GF-D8 (cell line): ENCODE measurements at places on chromosomes 13 and 19.

- no peak for DNase-seq
Measured at GRCh38 chr19:48598996-48599700, 7.4 kb upstream of the SPACA4 start.

DNA sequence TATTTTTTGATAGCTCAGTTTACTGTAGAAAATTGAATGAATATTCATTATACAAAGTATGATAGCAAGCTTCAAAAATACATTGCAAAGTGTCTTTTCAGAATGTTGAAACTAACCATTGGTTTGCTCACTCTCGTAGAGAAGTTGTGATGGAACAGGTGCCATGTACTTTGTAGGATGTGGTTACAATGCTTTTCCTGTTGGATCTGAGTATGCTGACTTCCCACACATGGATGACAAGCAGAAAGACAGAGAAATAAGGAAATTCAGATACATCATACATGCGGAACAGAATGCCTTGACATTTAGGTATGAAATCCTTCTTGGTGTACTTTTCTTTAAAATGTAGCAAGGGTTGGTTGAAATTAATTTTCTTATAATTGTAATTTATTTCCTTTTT, 30.5 kb downstream of the CDADC1 start:
- DNase-seq = peak; percentile 34

- peak; percentile 21 for DNase-seq
Measured at GRCh38 chr19:1276628-1277022, 1.3 kb downstream of the FAM174C start.

DNA sequence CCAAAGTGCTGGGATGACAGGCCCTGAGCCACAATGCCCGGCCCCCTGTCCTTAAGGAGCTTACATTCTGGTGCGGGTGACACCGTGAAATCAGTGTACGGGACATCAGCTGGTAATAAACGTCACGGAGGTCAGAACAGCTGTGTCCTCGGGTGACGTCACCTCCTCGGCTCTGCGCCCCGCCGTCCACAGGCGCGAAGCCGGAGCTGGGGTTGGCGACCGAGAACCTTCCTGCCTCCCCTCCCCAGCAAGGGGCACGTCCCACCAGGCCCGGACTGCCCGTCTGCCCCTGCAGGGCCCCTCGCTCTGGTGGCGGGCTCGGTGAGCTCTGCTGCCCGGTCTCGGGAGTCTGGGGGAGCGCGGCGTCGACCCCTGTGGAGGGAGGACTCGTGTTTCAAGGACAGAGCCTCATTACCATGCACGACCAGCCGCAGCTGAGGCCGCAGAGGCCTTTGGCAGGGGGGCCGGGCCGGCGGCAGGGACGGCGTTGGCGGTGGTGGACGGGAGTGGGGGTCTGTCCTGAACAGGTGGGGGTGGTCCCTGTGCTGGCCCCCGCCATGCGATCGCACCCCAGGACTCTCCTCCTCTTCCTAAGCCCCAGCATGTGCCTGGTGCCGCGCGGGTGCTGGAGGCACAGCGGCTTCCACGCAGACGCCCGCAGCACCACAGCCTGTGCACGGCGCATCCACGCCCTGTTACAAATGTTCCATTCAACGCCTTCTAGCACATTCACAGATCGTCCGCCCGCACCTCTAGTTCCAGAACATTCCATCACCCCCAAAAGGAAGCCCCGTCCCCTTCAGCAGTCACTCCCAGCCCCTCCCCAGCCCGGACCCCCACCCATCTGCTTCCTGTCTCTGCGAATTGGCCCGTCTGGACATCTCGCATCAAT, 5.4 kb downstream of the LINGO3 start:
- DNase-seq = no peak

DNA sequence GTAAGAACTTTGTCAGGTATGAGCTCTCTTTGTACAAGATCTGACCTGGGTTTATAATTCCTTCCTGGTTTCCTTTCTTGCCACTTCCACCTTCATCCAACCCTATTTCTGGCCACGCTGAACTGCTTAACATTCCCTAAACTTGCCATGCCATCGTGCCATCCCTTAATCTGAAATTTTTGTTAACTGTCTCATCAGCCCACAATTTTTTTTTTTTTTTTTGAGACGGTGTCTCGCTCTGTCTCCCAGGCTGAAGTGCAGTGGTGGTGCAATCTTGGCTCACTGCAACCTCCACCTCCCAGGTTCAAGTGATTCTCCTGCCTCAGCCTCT, 144.6 kb downstream of the GGACT start:
- no peak for DNase-seq

- DNase-seq = no peak
Measured at GRCh38 chr13:82439159-82439904, 1442.9 kb downstream of the SLITRK1 start.

GRCh38 chr13:111429064-111429558, 108.7 kb downstream of the TEX29 start:
- DNase-seq = no peak

DNA sequence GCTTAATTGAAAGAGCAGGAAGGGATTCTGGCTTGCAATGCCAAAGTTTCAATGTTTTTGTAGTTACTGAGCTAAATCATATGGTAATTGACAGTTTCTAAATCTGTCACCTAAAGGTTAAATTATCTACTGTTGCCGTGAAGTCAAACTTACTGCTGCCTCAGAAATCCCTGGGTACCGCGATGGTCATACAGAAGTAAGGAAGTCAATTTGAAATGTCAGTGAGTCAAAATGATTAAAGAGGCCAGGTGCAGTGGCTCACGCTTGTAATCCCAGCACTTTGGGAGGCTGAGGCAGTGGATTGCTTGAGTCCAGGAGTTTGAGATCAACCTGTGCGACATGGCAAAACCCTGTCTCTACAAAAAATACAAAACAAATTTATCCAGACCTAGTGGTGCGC, 48.8 kb upstream of the TPM4 start:
- DNase-seq = no peak

DNA sequence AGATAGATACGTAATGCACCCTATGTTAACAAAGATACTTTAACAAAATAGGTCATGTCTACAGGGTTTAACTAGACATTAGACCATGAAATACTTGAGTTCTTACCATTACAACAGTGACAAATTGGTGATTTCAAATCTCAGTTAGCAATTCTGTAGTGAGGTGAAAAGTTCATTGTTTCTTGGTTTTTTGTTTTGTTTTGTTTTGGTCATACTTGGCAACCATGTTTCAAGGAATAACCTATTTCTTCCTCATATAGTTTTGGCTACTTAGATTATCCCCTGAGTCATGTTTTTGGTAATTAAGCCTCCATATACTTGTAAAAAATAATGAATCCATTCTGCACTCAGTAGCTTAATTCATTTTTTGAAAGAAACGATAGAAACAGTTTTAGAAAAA, 1200.4 kb downstream of the DIAPH3 start:
- DNase-seq = no peak

DNA sequence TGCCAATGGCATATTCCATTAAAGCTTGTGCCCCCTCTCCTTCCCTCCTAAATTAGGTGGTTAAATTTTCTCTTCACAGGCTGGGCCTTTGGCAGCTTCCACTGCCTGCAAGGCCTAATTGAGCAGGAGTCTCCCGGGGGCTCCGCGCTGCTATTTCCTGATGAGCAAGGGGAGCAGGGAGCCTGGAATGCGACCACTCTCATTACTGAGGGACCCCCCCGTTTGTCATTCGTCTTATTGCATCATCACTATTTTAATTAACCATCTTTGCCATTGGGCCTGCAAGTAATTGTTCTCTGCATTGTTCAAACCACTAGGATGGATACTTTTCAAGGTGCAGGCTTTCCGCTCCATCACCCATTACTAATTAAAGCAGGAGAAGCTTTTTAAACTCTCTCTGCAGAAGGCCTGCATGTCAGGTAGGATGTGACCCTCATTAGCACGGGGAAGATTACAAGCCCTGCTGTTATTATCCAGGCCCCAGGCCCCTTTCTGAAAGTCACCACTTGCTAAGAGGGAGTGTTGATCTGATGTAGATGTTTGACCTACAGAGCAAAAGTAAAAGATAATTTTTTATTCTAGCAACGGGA, 142.3 kb downstream of the OXGR1 start:
- DNase-seq = no peak

DNA sequence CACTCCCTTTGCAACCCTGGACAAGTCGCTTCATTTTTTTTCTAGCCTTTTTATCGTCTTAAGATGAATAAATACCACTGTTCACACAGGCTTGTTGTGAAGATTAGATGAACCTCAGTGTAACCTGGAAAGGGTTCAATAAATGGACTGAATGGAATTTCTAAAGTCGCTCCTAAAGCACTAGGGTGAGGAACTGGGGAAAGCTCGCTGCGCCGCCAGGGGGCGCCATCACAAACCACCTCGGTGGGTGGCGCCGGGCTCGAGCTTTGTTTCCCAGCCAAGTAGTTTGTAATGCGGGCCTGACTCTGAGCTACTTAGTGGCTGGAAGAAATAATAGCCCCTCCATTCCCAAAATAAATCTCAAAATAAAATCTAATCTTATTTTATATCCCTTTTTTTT, 2.2 kb upstream of the CEACAM6 start:
- DNase-seq = peak; percentile 40

GRCh38 chr13:78827471-78827870, 168.5 kb upstream of the OBI1 start:
- no peak for DNase-seq

DNA sequence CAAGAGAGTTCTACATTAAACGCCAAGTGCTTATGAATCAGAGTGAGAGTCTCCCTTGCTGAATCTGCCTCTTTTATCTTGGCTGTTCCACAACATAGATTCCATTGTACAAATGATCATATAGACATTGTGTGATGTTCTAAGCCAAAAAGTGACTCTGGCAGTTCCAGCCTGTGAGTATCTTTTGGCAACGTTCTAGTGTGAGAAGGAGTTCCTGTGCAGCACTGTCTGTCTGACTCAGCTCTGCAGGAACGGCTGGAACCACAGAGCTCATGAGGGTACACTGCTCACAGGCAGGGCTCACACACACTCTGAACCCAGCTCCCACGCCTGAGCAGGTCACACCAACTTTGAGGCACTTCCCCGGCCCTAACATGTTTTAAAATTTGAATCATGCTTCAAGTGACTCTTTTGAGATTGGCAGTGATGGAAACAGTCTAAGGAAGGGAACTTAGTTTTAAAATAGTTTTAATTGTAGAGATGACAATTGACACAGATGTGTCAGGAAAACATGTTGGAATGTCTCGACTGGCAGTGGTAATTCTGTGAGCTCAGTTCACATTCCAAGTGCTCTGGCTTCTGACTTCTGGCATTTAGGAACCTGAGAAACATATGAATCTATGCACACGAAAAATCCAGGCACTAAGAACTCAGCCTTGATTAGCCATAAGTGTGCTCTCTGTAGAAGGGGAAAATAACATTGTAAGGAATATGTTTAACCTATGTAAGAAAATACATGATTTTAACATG, 272.0 kb downstream of the UQCRFS1 start:
- no peak for DNase-seq

- DNase-seq = no peak
Measured at GRCh38 chr13:102198418-102199311, 203.2 kb downstream of the FGF14 start.

DNA sequence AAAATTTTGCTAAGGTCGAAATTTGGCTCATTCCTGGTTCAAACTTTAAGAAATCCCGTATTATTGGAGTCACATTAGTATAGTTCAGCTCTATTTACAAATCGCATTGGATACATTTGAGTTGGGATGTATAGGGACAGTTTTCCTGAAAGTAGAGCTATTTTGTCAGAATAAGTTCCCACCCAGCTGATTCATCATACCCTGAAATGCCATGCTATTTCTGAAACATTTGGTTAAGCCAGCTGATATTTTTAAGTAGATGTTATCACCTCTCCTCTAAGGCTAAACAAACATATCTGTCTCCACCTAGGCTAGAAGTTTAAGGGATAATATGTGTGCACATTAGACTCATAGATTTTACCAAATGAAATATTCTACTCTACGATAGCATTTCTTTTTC, 226.2 kb upstream of the ARGLU1 start:
- DNase-seq = no peak

DNA sequence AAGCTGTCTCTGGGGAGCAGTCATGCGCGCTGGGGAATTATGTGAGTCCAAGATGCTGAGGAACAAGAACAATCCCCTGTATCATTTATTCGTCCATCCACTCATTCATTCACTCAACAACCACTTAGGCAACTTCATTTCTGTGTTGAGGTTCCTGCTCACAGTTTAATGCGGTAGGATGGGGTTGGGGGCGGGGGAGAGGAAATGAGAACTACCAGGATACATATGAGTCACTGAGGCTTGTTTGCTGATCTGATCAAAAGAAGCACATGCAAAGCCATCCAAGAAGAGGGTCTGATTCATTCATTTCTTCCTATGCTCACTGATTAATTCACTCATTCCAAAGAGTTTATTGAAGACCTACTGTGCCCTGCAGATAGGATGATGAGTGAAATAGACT, 20.9 kb downstream of the ZNF536 start:
- DNase-seq = no peak

GRCh38 chr19:19642506-19643157, 825 bp downstream of the GMIP start:
- DNase-seq = no peak

GRCh38 chr13:22126433-22127021, 455.7 kb downstream of the FGF9 start:
- no peak for DNase-seq

GRCh38 chr13:67120872-67121531, 109.1 kb downstream of the PCDH9 start:
- DNase-seq = no peak

GRCh38 chr13:113170511-113170910, 12.1 kb downstream of the PROZ start:
- no peak for DNase-seq

DNA sequence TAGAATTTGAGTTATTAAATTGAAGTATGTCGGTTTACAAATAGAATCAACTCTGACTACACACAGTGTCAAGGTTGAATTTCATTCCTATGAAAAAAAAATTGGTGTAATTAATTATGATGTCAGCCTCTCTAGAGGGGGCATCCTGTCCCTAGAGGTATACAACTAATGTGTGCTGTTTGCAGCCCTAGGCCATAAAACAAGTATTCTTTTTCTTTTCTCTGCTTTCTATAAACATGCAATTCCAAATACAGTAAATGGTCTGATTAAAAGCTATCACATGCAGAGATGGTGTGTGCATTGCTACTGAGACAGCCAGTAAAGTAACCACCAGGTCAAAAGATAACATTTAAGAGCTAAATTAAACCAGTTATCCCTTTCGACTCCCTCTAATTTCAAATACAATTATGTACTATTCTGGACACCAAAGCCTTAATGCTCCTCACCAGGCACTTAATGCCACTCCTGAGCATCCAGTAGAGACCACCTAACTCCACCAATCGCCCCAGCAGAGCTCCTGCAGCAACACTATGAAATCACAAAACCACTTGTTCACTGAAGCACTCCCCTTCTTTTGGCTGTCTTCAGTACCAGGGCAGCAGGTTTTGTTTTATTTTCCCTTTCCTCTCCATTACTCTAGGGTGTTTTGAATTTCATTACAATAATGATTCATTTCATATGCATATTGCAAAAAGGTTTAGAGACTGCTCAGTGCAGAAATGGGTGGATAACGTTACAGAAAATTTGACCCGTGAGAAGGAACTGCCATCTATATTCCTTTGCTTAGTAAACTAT, 426.9 kb downstream of the PCDH9 start:
- DNase-seq = no peak

- no peak for DNase-seq
Measured at GRCh38 chr13:57877601-57878000, 246.1 kb downstream of the PCDH17 start.

- no peak for DNase-seq
Measured at GRCh38 chr13:27289011-27289665, 18.5 kb downstream of the RASL11A start.

- DNase-seq = no peak
Measured at GRCh38 chr19:39263912-39264305, 4.3 kb upstream of the IFNL2 start.

- no peak for DNase-seq
Measured at GRCh38 chr13:100382785-100383184, 205.8 kb downstream of the GGACT start.
